ENCODE measurements at places on chromosomes 13 and 19. TPM values are rescaled to one million over a fixed set of nuclear protein-coding genes. Genes with fewer than 3 reads are reported as not detected.
A peak's percentile ranks its signal among the peaks of the same experiment; 100 is the strongest.

GRCh38 chr19:49422407-49423070 is 702 bp downstream of the PTH2 start:
- peak; percentile 44 for DNase-seq

GRCh38 chr13:67619995-67620380 is 389.9 kb upstream of the PCDH9 start:
- no peak for DNase-seq

CHERP gene
- total RNA-seq: 41.5 TPM

- DNase-seq: no peak
Observed at GRCh38 chr13:49935171-49936074, 717 bp downstream of the SPRYD7 start.

DNA sequence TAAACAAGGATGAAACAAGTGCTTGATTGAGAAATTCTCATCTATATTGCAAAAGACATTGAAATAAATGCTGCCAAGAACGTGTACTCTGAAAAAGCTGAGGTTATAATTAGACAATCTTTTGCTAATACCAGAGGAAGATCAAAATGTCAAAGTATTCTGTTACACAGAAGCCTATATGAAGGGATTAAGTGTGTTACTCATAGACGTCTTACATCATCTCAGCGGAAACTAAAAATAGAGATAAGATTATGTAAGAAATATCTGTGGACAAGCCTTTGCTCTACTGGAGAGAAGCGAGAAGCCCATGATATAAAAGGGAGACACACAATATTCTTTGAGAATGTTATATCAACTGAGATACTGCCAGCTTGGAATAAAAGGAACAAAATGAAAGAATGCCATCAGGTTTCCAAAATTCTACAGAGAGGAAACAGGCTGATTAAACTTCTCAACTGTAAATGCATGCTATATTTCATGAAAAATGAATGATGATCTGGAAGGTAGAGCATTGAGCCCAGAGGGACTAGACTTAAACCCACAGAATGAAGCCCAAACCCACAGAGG is 699.0 kb downstream of the GPC5 start:
- DNase-seq: no peak

MAP4K1 gene
- 2.9 TPM for total RNA-seq

Measured in left colon (tissue), 2 donors.